ENCODE measurements at places on chromosomes 6 and 20.
A peak's percentile ranks its signal among the peaks of the same experiment; 100 is the strongest.

DNA sequence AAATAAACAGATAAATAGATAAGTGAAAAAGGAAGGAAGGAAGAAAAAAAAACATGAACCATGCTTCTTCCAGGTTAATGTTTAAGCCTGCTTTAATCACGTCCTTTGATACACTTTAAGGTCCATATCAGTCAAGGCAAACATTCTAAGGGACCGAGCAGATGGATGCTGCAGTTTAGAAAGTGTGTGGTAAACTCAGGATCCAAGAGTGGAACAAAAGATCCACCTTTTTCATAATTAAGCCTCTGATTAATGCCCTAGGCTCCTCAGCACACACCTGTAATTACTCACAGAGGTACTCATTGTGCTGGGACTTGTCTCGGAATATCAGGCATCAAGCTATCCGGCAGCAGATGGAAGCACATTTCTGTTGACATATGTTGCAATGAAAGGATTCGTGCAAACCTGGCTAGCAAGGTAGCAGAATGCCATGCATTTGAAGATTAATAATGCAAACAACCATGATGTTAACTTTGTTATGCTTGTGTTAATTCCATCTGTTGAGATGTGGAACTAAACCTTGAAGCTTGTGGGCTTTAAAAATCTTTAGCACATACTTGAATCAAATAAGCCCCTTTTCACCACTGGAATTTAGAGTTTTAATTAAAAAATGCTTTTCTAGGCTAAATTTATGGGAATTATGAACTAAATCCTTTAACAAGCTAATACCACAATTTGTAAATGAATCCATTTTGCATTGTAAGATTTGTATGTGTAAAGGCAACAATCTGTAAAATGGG, 163.7 kb downstream of the RALGAPA2 start:
- DNase-seq = no peak

- DNase-seq = no peak
Measured at GRCh38 chr6:38648629-38649028, 8.9 kb upstream of the BTBD9 start.

- DNase-seq = no peak
Measured at GRCh38 chr6:146957181-146958093, 246.8 kb upstream of the STXBP5 start.

DNA sequence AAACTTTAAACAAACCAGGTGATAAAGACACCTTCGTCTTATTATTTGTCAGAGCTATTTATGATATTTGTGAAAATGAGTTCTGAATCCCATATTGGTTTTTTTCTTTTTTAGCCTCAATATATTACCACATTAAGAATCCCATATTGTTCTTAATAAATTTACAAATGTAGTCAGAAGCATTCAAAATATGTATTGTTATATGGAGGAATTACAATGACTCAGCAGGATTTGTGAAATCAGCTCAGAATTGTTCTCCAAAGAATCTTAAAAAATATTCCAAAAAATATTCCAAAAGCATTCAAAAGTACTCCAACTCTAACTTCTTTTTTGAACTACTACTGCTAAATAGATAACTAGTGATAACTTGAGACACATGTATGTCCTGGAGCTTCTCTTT, 6.5 kb upstream of the ZNF343 start:
- DNase-seq = no peak

DNA sequence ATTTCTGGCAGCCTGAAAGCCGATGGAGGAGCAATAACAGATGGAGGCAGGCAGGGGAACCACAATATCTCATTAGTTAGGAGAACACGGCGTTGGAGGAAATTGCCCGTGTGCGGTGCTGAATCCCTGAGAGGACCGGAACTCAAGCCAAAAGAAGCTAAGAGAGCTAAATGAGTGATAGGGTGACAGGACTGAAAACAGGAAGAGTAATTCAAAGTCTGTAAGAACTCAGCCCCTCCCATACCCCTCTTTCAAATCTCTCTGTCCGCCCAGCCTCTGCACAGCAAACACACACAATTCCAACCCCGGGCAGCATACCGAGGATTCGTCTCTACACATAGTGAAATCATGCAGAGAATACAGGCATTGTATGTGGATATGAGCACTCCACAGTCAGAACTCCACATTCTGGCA, 2.6 kb upstream of the IPCEF1 start:
- no peak for DNase-seq

- DNase-seq = no peak
Measured at GRCh38 chr6:157585274-157586087, 204.5 kb downstream of the ZDHHC14 start.

GRCh38 chr6:158628542-158628941, 16.0 kb downstream of the DYNLT1 start:
- DNase-seq = no peak

DNA sequence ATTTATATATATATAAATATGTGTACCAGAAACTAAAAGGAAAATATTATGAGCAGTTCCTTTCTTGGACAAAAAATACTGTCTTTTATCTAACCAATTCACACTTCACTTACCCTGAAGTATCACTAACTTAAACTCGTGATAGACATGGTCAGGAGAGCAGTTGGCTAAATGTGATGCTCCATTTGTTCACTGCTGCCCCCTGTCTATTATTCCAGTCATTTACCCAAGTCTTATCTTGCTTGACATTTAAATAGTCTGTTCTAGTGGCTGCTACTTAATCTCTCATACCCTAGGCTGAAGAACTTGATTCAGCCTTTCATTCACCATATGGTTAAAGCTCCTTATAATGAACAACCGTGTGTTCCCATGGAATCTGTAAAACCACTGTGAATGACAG, 789.6 kb upstream of the EYS start:
- no peak for DNase-seq

GRCh38 chr6:4864519-4864918, 88.3 kb downstream of the CDYL start:
- DNase-seq = no peak

GRCh38 chr6:151763938-151764680, 43.4 kb upstream of the ESR1 start:
- peak; percentile 67 for DNase-seq

DNA sequence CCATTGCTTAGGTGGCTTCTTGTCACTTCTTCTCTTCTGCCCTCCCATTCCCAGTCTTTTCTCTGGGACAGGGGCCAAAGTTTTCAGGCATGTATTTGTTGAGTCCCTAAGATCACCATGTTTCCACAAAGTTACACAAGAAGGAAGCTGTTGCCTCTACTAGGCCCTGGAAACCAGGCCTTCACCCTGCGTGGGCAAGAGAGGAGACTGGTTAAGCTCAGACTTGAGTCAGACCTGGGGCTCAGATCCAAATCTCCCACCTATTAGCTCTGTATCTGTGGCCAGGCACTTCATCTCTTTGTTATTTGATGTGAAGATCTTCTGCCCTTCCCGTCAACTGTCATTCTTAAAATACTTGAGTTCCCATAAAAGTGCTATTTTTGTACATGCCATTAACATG, 154.6 kb downstream of the SASH1 start:
- no peak for DNase-seq
